Dermis blood vessel endothelial cell (primary cell): ENCODE measurements at places on chromosomes 2 and 18.

DNA sequence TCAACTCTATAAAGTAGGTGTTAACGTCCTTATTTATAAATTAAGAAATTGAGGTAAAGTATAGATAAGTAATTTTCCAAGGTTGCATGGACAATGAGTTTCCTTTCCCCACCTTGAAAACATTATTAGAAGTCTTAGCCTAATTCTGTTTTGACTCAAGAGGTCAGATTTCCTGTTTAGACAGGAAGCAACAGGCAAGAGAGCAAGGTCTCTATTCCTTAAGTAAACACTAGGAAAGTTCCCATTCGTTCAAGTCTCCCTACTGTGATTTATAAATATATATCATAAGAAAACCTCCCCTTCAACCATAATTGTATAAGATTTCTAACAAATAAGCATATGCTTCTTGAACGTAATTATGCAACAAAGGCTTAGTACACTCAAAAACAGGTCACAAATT, 40.3 kb downstream of the CLASP1 start:
- peak; percentile 43 for DNase-seq

DNA sequence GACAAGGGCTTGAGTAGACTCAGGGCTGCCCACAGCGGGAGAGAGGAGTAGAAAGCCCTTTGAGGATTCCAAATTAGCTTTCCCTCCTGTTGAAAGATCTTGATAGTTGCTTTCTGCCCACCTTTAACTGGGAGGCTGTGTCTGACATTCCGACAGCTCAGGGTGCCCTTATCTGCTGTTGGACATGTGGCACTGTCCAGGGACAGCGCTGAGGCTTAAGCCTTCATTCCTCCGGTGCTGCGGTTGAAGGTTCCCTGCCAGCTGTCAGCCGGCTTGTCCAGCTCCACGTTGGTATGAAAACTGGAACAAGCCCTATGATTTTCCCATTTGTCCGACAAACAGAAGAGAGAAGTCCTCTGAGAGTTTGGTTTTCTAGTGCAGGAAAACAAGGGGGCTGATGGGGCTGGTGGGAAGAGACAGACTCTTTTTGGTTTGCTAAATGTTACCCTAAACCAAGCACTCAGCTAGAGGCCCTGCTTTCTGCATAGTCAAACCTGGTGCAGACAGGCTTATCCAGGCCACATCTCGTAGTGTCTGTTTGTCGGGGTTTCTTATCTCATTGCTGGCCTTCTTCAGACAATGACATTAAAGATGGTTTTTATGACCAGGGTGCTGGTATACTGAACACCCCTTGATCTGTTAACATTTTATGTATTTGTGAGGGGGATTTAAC, 24.5 kb downstream of the GREB1 start:
- no peak for DNase-seq

DNA sequence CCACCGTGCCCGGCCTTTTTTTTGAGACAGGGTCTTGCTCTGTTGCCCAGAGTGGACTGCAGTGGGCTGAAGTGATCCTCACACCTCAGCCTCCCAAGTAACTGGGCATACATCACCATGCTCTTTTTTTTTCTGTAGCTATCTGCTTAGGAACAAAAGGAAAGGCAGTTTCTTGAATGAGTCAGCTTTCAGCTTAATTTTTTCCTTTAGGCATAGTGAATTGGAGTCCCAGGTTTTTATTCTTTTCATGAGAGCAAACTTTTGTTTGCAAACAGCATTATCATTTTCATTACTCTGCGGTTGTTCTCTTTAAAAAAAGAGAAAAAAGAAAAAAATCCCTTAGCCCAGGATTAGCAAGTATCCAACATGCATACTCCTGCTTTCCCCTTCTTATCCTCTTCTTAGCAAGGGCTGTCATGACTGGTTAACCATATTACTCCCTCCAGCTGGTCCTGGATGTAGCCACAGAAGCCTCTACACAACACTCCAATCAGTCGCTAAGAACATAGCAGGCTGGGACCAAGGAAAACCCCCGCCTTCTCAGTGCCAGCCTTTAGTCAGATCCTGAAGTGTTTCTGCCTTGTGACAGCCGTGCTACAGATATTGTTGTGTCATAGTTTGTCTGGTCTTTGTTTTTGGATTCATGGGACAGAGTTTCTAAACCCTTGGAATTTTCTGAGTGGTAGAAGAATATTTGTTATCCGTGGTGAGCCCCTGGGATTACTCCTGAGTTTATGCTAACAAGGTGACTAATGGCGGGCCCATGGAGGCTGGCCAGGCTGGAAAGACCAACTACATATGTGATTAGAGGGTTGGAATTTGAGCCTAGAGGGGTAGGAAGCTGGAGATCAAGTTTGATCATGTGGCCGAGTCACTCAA, 23.3 kb upstream of the ST3GAL5 start:
- peak; percentile 35 for DNase-seq

GRCh38 chr18:80157708-80158343, 48.8 kb downstream of the ADNP2 start:
- DNase-seq = peak; percentile 92

GRCh38 chr18:11570769-11571412, 38.5 kb upstream of the SLC35G4 start:
- DNase-seq = peak; percentile 12

DNA sequence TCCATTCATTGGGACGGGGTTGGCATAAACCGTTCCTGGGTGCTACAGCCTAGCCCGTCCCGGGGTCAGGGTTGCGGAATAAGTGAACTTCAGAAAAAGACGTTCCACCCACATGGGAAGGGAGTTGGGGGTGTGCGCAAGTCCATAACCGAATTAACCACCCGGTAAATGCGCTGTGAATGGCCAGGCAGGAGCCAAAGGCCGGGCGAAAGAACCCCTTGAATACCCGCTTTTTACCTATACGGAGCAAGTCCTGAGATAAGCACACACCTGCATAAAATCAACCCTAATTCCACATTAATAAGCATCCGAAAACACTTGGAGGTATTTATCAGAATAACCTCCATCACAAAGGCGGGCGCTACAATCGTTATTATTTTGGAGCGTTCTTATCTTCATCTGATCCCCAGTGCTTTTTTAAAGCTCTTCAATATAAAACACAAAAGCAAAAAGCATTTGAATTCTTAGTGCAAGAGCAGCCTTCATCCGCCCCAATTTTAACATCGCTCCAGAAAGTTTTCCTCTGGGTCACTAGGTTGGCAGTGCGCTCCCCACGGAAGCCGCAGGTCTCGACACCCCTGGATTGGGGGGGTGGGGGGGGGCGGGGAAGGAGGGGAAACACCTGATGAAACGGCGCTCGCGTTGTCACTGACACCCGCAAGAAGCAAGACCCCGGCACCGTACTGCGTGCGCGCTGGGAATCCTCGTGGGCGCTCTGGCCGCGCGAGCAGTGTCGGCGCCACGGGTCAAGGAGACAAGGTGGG, 1.2 kb downstream of the SATB2 start:
- DNase-seq = no peak

DNA sequence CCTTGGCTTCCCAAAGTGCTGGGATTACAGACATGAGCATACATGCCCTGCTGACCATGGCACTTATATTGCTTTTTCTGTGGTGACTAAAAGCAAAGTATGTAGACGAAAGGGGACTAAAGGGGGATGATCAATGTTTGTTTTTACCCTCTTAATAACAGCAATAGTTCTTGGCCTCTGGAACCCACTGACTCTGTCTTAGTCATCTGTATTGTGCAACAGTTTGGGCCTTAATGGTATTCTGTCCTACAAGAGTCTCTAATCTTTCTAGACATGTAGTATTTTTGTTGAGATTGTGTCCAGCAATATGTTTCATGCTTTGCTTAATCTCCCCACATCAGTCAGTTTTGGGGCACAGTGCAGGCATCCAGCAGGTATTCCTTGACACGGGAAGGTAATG, 359.9 kb upstream of the FANCL start:
- no peak for DNase-seq

DNA sequence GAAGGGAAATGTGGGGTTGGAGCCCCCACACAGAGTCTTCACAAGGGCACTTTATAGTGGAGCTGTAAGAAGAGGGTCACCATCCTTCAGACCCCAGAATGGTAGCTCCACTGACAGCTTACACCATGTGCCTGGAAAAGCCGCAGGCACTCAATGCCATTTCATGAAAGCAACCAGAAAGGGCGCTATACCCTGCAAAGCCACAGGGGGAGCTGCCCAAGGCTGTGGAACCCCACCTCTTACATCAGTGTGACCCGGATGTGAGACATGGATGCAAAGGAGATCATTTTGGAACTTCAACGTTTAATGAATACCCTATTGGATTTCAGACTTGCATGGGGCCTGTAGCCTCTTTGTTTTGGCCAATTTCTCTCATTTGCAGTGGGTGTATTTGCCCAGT, 694.7 kb downstream of the CBLN2 start:
- DNase-seq = no peak

- no peak for DNase-seq
Measured at GRCh38 chr2:25797620-25798488, 80.4 kb downstream of the ASXL2 start.

DNA sequence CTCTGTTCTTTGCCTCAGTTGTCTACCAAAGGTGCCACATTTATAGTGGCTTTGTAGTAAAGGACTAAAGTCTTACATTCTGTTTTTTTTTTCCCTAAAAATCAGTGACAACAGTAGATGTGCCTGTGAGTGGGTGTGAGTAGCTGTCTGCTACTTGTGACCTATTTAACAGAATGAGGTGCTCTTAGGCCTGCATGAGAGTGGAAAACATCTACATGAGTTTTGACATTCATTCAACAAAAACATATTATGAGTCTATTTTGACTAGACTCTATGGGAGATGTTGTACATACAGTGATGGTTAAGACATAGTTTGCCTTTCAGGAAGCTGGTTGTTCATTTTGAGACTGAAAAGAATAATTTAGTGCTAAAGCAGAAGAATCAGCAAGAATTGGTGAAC, 36.7 kb downstream of the IL1R2 start:
- no peak for DNase-seq

DNA sequence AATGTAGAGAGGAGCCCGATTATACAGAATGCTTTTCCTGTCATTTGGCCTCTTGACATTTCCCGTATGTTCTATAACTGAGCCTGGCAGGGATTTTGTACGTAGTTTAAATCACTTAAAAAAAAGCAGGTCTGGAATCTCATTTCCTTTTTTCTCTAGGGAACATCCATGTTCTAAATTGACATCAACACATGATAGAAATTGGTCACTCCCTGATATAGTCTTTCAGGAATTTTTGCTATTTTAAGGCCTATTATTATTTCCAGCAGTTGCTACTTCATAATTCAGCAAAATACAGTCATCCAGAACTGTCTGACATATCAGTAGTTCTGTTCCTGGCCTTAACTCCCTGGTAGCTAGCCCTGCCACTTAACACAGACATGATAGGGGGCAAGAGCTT, 565.7 kb upstream of the ZEB2 start:
- no peak for DNase-seq

DNA sequence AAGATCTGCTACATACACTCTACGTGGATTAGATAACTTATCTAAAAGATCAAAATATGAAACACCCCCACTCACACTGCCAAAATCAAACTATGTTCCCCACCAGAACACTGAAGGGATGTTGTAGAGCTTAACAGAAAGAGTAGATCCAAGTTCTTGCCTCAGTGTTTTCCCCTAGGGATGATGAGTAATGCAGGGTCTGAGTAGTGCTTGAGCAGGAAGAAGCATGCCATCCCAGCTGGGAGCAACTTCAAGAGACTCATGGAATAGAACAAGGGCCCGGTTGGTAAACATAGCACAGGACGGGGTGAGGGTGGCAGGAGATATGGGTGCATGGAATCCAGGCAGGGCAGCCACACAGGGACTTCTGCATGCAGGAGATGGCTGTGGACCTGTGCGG, 74.3 kb downstream of the SNTG2 start:
- no peak for DNase-seq

DNA sequence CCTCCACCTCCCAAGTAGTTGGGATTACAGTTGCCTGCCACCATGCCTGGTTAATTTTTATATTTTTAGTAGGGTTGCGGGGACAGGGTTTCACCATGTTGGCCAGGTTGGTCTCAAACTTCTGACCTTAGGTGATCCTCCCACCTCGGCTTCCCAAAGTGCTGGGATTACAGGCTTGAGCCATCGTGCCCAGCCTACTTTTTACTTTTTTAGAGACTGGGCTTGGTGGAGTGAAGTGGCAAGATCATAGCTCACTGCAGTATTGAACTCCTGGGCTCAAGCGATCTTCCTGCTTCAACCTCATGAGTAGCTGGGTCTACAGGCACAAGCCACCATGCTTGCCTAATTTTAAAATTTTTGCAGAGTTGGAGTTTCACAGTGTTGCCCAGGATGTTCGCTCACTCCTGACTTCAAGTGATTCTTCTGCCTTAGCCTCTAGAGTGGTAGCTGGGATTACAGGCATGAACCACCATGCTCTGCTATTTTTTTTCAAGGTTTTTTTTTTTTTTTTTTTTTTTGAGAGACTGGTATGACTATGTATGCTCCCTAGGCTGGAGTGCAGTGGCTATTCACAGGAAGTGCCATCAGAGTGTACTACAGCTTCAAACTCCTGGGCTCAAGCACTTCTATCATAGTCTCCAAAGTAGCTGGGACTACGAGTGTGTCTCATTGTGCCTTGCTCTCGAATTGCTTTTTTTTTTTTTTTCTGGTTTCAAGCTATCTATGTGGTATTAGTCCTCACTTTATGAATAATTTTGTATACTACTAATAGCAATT, 11.9 kb downstream of the MSH2 start:
- no peak for DNase-seq

DNA sequence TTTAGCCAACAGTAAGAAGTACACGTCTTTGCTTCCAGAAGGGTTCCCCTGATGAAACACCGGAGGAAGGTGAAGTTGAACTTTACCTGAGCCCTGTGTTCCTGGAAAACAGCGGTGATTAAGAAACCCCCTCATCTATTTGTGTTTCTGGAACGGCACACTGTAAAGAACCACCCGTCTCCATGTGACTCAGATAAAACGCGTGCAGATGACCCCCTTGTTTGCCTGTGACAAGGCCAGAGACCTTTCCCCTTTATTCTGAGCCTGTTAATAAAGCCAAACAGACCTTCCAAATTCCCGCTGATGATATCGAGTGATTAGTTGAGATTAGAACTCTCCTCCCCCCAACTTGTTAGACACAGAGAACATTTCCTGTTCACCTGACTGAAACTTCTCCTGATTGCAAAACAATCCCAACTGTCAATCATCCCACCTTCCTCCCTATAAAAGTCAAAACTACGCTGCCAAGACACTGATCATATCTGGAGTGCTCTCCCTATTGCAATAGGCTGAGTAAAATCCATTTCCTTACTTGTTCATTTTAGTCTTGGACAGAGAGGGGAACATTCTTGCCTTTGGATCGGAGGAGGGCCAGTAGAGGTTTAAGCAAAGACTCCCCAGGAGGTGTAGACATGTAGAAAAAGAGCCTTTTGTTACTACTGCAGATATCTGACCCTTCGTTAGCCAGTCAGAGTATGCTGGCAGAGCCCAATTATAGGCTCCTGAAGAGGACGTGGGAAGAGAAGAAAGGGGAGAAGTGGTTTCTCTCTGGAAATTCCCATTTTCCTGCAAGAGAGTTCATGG, 914 bp upstream of the IWS1 start:
- peak; percentile 60 for DNase-seq

GRCh38 chr2:134260713-134261112, 6.8 kb downstream of the MGAT5 start:
- DNase-seq = no peak

DNA sequence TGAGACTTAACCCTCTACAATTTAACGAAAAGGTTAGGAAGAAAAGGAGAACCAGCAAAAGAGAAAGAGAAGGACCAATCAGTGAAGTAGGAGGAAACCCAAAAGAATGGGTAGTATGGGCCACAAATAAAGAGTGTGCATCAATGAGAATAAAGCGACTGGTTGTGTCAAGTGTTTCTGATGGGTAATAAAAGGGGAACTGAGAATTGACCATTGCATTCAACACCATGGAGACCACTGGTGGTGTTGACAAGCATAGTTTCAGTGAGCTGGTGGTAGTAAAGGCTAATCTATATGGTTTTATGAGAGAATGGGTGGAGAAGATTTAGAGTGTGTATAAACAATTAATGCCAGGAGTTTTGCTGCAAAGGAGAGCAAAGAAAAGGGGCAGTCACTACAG, 75.4 kb downstream of the CSRNP3 start:
- no peak for DNase-seq
